ENCODE measurements at places on chromosomes 12 and 14.

GRCh38 chr14:96108061-96108795 is 69.1 kb downstream of the C14orf132 start:
- no peak for DNase-seq

DNA sequence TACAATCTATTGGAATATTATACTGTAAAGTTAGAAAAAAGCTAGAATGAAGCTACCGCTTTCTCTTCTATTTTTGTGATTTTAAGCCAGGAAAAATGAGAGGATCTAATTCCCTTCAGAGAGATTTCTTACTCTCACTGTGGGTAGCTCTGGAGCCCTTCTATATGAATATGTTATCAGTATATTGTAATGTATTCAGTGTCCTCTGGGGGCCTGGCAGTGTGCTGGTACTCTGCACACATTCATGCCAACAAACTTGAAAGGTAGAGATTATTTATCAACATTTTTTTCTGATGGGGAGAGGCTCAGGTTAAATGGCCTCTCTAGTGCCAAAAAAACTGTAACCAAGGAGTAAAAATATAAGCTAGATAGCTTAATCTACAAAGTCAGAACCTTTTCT is 292.8 kb downstream of the TTC6 start:
- no peak for DNase-seq

- no peak for DNase-seq
Measured at GRCh38 chr12:85296362-85296761, 16.3 kb downstream of the ALX1 start.

DNA sequence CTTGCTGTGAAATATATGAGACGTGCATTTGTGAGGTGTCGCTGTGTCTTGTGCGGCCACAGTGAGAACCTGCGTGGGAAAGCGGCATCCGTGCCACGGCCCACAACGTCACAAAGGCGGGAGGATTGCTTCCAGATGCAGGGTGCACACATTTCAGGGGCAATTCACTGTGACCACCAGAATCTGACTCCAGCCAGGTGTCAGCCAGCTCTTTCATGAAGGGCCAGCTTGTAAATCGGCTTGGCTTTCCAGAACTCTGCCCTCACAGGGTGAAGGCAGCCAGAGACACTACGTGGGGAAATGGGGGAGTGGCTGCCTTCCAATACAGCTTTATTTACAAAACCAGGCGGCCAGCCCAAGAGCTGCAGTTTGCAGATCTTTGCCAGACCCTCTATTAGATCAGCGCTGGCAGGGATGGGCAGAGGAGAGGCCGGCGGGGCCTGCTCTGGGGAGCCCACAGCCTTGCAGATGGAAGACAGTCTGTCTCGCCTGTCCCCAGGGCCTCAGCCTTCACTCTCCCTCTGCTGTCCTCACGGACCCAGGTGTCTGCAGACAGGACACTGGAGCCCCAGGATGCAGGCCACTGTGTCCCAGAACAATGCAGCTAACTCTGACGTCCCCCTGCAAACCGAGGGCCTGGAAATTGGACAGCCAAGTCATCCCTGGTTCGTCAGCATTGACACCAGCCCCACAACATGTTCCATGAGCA is 53.5 kb downstream of the ADGRD1 start:
- DNase-seq: no peak

- peak; percentile 94 for DNase-seq
Measured at GRCh38 chr14:26128931-26129671, 468.7 kb downstream of the NOVA1 start.

GRCh38 chr12:76782526-76782925 is 18.6 kb downstream of the ZDHHC17 start:
- no peak for DNase-seq

DNA sequence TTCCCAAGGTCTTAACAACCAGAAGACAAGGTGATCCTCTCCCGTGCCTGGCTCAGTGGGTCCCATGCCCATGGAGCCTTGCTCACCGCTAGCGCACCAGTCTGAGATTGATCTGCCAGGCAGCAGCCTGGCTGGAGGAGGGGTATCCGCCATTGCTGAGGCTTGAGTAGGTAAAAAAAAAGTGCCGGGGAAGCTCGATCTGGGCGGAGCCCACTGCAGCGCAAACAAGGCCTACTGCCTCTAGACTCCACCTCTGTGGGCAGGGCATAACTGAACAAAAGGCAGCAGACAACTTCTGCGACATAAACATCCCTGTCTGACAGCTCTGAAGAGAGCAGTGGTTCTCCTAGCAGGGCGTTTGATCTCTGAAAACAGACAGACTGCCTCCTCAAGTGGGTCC is 104.0 kb downstream of the C14orf39 start:
- DNase-seq: no peak

- no peak for DNase-seq
Measured at GRCh38 chr14:103739793-103740501, 24.3 kb downstream of the ZFYVE21 start.

DNA sequence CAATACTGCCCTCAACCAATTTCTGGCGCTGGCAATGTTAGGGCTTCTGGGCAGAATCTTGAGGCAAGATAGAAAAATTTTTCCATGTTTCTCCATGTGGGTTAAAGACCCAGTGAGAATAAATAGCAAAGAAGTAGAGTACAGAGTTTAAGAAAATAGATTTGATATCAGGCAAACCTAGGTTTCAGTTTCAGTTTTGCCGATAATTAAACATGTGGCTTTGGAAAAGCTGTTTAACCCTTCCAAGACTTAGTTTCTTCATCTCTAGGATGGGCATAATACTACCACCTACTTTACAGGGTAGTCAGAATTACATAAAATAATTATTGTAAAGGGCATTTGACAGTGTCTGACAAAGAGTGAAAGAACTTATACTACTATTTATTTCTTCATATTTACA is 360.4 kb downstream of the PCNX1 start:
- DNase-seq: no peak

DNA sequence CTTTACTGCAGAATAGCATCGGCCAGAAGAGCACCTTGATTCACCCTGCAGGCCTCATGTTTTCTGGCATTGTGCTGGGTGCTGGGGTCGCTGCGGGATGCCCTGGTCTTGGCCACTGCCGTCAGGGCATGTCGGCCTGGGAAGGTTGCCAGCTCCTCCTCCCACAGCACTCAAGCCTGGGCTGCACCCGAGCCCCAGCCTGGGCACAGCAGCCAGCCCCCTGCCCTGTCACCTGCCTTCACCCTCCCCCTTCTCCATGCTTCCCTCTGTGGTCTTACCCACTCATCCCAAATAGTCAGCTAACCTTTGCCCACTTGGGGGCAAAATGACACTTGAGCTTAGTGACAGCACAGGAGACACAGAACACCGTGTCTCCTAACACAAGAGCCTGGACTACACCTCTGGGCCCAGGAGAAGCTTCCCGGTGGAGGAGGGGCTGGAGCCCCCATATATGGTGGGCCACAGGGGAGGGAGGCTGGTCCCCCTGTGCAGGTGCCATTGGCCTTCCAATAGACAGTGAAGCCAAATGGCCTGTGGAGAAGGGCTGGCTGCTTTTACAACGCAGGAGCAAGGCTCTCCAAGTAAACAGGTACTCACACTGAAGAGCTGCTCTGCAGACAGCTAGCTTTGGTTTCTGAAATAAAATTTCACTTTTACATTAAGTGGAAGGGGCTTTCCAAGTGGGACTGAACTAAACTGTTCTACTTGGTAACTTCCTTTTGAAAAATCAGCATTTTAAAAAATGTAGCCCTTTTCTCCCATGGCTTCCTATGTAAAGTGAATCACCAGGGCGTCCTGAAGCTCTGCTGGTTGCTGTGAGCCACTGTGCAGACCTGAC is 51.2 kb upstream of the AMN start:
- no peak for DNase-seq

DNA sequence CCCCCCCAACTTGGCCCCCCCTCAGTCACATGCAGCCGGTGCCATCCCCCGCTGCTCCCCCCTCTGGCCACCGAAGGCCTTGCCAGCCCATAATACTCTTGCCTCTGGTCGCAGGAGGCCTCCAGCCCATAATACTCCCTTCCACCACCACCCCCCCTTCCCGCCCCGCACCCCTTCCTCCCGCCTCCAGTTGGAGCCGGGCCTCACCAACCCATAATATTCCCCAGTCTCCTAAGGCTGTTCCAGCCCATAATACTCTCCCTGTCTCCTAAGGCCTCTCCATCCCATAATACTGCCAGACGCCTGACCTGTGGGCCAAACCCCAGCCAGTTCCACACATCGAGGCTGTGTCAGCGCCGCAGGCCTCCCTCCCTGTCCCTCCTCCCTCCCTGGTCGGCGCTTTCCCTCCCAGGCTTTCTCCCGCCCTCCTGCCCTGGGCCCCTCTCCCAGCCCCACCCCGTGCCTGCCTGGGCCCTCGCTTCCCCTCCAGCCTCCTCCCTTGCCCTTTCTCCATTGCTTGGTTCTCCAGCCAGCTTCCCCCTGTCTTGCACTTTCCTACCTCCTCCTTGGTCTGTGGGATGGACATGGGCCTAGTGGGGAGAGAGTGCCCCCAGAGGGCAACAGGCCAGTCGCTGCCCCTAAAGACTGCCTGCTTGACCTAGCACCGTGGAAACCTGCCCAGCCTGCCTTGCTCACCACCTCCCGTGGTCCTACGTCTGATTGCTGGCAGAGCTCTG is 6.8 kb upstream of the CHD4 start:
- DNase-seq: peak; percentile 55

DNA sequence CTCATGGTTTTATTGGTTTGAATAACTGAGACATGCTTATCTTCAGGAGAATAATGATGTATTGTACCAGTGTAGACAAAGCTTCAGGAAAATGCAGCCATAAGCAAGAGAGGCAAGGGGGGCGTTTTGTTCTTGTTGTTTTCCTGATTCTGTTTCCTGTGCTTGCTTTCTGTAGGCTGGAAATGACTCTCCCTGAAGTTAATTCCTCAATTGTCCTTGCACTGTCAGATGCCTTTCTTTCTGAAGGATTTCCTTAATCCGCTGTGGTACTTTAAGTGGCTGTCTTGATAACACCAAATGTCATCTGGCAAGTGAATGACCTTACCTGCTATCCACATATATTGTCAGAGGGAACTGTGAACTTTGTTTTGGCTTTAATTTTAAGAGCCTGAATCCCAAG is 220.0 kb downstream of the NEDD1 start:
- no peak for DNase-seq

- DNase-seq: no peak
Measured at GRCh38 chr14:65377576-65377975, 35.0 kb upstream of the FUT8 start.

GRCh38 chr14:92656306-92657081 is 91.9 kb downstream of the LGMN start:
- DNase-seq: no peak

- DNase-seq: no peak
Measured at GRCh38 chr14:51410897-51411296, 170.8 kb downstream of the TMX1 start.

- DNase-seq: peak; percentile 64
Measured at GRCh38 chr14:103292426-103293374, 41.3 kb upstream of the EIF5 start.

DNA sequence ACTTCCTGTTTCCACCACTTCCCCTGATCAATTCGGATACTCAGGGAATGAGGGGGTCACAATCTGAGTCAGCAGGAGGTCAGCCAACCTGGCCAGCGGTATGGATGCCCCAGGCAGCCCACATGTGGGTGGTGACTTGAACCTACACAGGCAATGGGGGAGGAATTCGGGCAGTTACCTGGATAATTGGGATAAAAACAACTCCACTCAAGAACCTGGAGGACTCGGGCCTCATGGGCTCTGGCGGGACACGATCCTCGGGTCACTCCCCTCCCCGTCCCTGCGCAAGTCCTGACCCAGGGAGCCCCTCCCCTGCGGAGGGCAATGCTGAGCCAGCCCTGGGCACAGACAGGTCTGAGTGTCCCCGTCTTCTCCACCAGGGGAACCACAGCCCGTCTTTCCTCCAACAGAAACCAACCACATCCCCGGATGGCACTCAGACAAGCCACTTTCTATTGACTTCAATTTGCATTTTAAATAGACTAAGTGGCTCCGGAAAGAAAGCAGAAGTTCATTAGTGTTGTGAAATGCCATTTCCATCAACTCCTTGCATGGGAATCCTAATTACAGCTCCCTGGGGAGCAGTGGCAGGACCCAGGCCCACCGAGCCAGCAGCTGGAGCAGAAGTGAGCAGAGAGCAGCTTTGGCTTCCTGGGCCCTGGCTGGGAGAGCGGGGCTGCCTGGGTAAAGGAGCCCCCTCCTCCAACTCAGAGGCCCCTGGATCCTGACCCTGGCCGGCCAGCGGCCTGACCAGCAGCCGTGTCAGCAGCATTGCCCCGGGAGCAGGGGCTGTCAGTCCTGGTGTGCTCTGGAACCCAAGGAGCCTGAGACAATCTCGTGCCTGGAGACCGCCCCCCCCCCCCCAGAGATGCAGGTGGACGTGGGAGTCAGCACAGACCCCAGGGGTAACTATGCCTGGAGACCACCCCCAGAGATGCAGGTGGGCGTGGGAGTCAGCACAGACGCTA is 374.1 kb downstream of the ADGRD1 start:
- DNase-seq: no peak

DNA sequence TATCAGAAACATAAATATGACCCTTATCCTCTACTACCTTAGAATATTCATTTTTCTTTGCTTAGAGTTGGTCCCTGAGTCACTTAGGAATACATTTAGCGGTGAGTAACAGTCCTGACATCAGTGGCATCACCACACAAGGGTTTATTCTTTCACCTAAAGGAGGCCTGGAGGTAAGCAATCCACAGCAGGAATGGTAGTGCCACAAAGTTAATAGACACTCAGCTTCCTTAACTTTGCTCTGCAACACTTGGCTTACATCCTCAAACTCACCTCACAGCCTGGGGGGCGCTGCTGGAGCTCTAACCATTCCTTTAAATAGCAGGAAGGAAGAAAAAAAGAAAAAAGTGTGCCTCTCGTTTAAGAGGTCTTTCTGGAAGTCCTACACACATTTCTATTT is 29.1 kb downstream of the BBOF1 start:
- DNase-seq: no peak
